ENCODE measurements at places on chromosomes 7 and 10. TPM values are rescaled to one million over a fixed set of nuclear protein-coding genes. Genes with fewer than 3 reads are reported as not detected.

Gene ATG9B
- total RNA-seq, result 3.4 TPM

GRCh38 chr7:8380130-8380529, 53.3 kb upstream of the NXPH1 start:
- no peak for DNase-seq

Gene BAMBI
- total RNA-seq, result 0.41 TPM

DNA sequence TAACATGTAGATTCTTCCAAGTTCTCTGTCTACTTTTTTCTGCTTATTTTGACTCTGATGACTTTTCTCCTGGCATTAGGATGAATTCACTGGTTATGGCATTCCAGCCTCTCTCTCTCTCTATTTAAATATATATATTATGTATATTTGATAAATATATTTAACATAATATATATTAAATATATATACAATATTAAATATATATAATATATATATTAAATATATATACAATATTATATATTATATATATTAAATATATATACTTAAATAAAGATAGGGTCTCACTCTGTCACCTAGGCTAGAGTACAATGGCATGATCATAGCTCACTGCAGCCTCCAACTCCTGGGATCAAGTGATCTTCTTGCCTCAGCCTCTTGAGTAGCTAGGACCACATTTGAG, 60.7 kb downstream of the ZNF783 start:
- DNase-seq, result no peak

DNA sequence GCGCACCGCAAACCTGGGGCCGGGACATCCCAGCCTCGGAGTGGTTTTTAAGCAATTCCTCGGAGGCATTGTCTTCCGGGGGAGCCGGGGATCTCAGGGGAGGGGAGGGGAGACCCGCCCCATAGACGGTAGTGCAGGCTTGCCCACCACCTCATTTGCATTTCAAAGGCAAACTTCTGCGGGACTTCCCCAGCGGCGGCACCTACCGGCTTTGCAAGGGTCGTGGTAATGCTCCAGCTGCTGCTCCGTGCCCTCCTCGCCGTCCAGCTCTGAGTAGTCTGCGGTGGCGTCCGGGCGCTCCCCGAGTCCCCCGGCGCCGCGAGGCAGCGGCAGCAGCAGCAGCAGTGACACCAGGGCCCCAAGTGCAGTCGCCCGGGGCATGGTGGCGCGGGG, 425 bp downstream of the TLL2 start:
- DNase-seq, result no peak

GRCh38 chr7:43763183-43763582, 4.7 kb downstream of the BLVRA start:
- DNase-seq, result no peak

DNA sequence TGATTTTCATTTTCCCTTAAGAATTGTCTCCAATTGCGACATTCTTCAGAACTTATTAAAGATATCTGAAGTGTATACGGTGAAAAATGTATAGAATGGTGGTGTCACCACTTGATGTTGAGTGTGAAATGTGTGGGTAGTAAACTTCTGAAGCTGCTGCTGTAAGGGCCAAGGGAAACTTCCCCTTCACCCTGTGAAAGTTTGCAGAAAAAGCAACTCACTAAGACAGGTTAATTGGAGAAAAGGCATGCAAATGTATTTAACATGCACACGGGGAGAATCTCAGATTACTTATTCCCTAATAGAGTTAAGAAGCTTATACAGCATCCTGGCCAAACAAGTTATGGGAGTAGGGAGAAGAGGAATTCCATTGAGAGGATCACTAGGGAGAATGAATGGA, 173.0 kb downstream of the NSUN6 start:
- no peak for DNase-seq

GRCh38 chr10:77163670-77164348, 473.8 kb downstream of the KCNMA1 start:
- no peak for DNase-seq

Gene CYP26C1
- total RNA-seq, result 0.18 TPM

Gene TMEM236
- 0.12 TPM for total RNA-seq

Gene CRYGN
- total RNA-seq, result not detected

GRCh38 chr10:113425541-113425951, 127.3 kb upstream of the HABP2 start:
- DNase-seq, result no peak

Gene SPDYE6
- total RNA-seq, result not detected

GRCh38 chr10:97708976-97709946, 4.3 kb upstream of the MARVELD1 start:
- DNase-seq, result peak; percentile 57

Gene GIMAP6
- 54.6 TPM for total RNA-seq

DNA sequence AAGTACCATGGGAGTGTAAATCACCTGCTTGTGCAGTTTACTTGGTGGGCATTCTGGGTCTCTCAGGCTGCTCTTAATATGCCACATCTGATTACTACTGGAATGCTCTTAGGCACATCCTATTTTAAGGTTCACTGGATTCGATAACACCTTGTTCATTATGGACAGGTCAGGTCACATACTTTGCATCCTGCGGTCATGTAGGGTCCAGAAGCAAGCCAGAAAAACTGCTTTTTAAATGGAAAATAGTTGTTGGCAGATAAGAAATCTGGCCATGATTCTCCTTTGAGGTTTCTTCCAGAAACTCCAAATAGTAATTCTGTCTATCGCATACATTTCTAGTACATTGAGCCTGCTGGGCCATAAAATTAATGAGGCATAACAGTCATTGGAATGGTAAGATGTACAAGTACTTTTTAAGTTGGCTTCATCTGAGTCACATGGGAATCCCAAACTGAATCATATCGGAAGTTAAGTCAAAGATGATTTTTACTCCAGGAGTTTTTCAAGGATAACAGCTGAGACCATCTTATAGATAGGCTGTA, 371.9 kb downstream of the LRRTM3 start:
- DNase-seq, result no peak

DNA sequence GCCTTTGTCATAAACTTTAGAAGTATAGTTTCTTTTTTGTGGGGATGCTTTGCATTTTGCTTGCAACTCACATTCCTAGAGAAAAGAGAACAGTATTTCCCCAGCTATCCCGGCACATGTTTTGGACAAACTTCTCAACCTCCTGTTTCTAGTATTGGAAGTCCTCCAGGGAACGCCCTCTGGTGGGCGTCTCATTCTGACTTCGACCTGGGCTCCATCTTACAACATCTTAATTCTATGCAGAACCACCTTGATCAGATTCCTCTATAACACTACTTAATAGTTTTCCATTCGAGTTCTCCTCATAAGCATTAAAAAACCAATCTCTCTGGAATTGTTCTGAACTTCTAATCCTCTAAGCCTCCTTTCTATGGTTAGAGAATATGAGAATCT, 139.5 kb upstream of the FZD8 start:
- no peak for DNase-seq

Gene DKK1
- total RNA-seq, result not detected

Gene EFCAB10
- not detected for total RNA-seq

- DNase-seq, result no peak
Observed at GRCh38 chr10:31650010-31650409, 278.6 kb downstream of the ARHGAP12 start.

Gene FOXI2
- not detected for total RNA-seq

GRCh38 chr7:24701261-24702235, 55.7 kb downstream of the GSDME start:
- no peak for DNase-seq

Data from activated CD8-positive, alpha-beta memory T cell treated with anti-CD3 and anti-CD28 coated beads, Interleukin-2, amount 10 ng/mL, durations not matched to agents 7 days and 5 days (primary cell).